ENCODE measurements at places on chromosomes 12 and 14.

DNA sequence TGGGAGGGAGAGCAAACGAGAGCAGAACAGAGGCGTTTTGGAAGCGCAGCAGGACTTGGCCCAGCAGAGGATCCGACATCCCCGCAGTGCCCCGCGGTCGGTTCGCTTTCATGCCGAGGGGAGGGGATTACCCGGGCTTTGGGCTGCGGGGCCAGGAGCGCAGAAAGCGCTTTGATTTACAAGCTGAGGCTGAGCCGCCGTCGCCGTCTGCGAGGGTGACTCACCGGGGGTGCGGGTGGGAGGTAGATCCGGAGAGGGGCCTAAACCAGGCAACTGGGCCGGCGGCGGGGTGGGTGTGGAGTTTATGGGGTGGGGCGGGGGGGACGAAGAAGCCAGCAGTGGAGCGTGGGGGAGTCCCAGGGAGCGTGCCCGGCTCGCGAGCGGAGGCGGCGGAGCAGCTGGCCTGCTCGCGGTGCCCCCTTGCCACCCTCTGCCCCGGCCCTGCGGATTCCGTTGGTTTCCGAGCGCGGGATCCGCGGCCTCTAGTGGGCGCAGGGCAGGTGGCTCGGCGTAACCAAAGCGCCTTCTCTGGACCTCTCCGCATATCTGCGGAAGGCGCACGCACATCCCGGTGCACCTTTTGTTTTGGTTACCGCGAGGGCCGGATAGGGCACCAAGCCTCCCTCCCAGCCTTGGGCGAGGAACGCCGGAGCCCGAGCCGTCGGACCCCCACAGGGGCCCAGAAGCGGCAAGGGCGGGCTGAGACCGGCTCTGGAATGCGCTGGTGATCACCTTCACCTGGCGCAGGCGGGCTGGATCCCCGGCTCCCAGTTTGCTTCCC lies 2.6 kb downstream of the SIX4 start:
- DNase-seq = peak; percentile 24

- DNase-seq = no peak
Observed at GRCh38 chr12:97923546-97923945, 460.9 kb downstream of the RMST start.

DNA sequence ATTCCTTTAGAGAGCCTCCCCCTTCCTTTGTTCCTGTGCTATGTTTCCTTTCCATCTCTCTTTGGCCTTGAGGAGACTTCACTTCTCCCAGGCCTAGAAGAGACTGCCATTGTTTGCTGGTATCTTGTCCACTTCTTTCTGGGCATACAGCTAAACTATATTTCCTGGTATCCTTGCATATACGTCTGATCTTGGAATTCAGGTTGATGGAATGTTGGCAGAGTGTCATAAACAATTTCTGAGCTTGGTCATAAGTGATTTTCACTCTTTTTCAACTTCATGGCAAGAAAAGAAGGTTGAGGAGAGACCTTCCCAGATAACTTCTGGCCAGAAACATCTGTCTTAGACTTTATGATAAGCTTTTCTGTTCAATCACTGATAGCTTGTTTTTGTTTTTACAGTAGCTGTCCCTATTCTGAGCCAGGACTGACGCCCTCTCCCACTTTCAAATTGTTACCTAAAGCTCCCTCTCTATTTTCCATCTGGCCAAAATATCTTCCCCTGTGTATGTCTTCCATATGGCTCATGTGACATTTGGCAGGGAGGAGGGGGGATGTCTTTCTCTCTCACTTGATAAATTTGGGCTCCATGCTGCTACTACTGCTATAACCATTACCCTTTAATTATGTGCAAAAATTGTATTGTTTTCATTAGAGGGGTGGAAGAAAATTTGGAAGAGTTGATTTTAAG lies 457.0 kb downstream of the ADAMTS20 start:
- no peak for DNase-seq

- no peak for DNase-seq
Observed at GRCh38 chr12:57523706-57524614, 1.3 kb downstream of the MBD6 start.

DNA sequence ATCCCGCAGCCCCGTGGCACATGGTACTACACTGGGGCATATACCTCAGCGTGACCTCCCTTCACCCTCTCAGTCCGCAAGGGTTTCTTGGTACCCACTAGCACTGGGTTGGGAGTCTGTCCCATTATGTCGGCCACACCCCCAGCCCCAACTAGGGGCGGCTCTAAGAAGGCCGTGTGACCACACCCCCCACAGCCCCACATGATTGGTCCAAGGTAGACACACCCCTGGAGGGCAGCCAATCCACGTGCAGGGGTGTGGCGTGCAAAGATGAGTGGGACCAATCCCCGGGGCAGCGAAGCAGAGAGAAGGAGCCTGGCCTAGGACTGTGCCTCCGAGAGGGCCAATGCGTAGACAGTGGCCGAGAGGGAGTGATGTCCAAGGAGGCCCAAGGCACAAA lies 34.6 kb upstream of the BEGAIN start:
- no peak for DNase-seq

DNA sequence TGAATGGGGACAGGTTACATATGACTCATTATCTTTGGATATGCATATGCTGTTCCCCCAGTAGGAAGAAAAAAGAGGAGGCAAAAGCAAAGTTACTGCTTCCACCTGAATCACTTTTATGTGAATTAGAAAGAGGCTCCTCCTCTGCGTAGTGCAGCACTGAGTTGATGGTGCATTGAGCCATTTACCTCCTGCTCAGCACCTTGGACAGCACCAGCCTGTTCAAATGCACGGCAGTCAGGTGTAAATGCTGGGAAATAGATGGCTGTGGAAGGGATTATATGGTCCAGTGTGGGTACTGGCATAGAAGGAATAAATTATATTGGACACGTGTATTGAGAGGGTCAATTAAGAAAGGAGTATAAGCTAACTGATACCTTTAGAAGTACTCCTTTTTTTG lies 541.9 kb upstream of the SEL1L start:
- no peak for DNase-seq

- DNase-seq = no peak
Observed at GRCh38 chr12:125381373-125381772, 316.1 kb downstream of the AACS start.

- DNase-seq = no peak
Observed at GRCh38 chr12:106445959-106446358, 88.4 kb downstream of the POLR3B start.

GRCh38 chr14:50109342-50109741 lies 7.0 kb downstream of the VCPKMT start:
- no peak for DNase-seq

DNA sequence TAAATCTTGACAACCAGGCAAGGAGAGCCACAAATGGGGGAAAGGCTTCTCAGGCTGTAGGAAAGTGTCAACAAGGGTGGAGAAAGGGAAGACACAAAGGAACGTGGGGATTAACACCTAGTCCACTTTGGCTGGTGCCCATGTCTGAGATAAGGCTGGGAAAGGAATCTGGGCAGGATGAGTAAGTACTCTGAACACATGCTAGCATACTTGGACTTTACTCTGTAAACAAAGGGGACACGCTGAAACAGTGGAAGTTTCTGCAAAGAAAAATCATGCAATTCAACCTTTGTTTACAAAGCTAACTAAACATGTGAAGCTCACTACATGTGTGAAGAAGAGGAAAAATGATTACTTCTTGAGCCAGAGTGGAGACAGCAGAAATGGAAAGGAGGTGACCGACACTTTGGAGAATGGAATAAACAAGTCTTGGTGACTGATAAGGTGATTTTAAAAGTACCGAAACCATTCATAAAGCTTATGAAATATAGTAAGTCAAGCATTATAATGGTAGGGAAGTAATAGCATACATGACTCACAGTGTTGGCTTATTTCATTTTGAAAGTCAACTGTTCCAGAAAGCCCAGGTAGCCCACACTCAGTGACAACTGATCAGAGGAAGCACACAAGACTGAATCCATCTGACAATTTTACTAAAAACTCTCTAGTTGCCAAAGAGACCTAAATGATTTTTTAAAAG lies 13.2 kb downstream of the CPNE8 start:
- DNase-seq = no peak

GRCh38 chr12:40054555-40055227 lies 51.2 kb downstream of the SLC2A13 start:
- DNase-seq = no peak

DNA sequence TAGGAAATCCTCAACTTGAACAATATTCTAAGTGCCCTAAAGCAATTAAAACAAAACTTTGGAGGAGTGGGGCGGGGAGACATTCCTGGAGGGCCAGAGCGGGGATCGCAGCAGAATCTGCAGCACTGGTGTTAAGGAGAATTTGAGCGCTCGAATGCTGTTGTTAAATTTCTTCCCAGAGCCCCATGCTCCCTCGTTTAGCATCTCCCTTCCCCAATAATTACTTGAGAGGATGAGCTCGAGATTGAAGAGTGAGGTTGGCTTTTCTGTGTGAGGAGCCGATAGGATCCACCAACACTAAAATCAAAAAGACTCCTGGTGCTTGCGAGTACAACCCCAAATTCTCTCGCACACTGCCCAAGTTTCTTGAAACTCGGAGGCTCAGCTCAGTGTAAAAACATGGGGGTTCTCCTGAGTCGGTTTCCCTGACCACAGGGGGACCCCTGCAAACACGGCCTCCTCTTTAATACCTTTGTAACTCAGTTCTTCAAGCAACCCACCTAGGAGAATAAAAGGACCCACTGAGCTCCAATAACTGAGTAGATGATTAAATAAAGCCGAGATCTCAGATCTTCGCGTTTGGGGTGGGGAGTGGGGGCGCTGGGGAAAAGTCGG lies 10.2 kb upstream of the FOXG1 start:
- DNase-seq = no peak

DNA sequence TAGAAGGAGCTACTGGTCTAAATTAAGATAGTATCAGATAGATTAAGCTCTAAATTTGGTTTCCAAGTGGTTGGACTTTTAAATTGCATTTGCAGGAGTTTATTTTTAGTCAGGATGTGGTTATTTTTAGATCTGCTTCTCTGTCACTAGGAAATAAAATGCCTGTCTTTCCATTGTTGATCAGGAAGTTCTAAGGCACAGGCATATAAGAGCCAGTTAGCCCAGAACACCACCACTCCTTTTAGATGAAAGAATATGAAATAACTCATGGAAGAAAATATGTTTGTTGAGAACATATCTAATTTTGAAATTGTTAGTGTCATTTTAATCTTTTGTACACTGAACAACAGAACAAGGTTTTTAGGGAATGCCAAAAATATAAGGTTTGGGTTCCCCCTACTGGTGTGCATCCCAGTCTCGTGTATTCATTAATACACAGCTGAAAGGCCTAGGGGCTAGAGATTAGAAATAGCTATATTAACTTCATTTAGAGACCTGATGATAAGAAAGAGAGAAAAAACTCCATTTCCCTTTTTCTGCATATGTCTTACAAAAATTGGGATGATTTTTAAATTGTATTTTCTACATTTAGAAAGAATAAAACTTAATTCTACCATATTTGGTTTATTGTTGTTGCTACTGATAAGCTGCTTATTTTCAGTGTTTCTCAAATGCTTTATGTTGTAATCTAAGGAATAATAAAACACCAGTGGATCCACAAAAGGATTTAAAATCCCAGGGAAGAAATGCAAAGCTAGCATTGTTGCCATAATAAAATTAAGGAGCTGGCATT lies 67.2 kb downstream of the RIC8B start:
- DNase-seq = peak; percentile 26

GRCh38 chr12:75705749-75706711 lies 194.6 kb upstream of the KRR1 start:
- no peak for DNase-seq

DNA sequence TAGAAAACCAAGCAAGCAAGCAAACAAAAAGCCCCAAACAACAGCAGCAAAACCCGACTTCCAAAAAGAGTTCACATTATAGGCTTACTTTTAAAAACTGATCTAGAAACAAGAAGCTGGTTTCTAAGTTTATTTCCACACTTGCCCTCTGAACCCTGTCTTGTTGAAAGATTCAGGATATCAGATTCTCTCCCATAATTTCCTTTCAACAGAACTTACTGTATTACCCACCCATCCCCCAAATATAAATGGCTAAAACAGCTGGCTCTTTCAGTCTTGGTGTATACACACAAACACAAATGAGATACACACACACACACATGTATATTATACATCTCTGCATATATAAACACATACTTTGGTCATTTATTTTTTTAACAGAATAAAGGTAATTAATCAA lies 460.9 kb downstream of the ZFP36L1 start:
- no peak for DNase-seq

DNA sequence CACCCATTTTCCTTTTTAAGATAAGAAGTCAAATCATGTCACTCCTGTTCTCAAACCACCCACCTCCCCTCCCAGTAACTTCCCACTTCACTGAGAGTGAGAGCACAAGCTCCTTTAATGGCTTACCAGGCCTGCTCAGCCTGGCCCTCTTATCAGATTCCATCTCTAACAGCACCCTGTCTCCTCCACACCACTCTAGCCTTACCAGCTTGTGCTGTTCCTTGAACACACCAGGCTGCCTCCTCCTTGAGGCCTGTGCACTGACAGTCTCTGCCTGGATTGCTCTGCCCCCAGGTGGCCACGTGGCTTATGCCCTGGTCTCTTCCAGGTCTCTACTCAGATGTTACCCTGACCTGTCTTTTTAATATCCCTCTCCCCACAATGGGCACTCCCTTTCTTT lies 40.1 kb upstream of the EVL start:
- no peak for DNase-seq

DNA sequence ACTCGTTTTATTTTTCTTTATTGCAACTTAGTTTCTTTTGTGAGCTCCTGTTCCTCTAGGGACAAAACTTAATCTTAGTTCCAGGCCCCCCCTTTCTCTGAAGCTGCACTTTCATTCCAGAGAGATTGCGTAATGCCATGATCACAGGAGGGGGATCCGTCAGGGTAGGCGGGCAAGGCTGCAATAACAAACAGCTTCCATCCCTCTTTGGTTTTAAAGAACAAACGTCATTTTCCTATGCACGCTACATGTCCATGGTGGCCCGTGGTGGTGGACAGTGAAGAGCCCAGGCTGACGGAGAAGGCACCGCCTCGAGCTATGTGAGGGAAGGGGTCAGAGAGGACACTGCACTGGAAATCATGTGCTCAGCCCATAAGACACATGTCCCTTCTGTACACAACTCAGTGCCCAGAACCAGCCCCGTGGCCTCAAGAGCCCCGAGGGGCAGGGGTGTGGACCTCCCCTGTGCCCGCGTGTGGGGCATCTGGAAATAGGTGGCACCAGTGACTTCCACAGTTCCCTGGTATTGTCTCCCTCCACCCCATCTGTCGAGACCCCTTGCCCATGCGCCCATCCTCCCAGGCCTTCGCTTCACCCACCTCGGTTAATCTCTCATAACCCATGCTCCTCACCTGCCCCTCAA lies 161.4 kb downstream of the ADGRD1 start:
- no peak for DNase-seq

GRCh38 chr12:131434208-131435125 lies 276.4 kb upstream of the SFSWAP start:
- DNase-seq = no peak

DNA sequence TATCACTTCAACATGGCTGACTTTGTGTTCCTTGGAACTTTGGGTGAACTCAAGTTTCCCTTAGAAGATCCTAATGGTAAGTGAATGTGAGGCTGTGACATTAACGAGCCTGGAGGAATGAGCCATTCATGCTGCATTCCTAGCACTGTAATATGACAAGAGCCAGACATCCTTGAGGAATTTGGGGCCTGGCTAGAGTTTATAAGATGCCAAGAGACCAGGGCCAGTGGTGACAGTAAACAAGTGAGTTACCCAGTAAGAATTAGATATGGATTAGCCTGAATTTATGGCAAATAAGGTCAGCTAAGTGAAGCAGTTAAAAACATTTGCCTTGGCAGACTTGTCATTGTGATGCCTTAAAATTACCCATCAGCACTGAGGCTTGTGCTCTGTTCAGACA lies 232.4 kb downstream of the AKAP6 start:
- no peak for DNase-seq

Measured in effector memory CD8-positive, alpha-beta T cell (primary cell).